HAP-1 (cell line): ENCODE measurements at places on chromosomes 5 and 9.

- no peak for DNase-seq
These were observed 62.8 kb upstream of the FCN1 start for GRCh38 chr9:134980516-134980915.

DNA sequence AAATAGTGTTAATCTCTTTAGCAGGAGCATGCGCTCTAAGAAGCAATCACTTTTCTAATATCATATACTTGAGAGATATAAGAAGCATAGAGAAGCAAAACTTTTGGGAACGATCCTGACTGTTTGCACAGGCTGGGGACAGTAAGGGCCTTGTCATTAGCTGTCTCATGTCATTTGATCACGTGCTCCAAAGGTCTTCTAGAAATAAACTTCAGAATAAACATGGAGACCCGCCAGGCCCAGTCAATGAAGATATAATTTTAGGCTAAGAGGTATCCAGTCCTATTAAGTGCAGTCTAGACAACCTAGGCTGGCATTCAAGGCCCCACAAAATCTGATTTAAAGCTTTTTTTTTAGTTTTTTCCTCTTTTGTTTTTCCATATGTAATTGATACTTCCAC is 111.0 kb upstream of the APC start:
- no peak for DNase-seq

DNA sequence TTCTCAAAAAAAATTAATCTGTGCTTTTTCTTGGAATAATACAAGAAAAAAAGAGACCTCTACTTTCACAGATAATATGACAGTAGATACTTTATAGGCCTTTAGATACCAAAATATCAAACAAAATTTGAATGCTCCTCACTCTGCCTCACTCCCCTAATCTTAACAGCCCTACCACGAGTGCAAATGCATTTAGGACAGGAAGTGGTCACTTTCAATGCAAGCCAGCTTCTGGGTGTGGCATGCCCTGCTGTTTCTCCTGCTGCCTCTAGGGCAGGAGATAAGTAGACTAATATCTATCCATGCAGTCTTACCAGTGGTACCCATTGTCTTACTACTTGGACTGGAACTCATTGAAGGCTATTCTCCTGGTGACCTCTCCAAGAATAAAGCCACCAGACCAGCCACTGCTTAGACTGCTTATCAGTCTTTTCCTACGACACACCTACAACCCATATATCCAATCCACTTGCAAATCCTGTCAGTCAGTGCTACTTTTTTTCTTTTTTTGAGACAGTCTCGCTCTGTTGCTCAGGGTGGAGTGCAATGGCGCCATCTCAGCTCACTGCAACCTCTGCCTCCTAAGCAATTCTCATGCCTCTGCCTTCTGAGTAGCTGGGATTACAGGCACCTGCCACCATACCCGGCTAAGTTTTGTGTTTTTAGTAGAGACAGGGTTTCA is 23.0 kb downstream of the FRRS1L start:
- DNase-seq, result peak; percentile 23

DNA sequence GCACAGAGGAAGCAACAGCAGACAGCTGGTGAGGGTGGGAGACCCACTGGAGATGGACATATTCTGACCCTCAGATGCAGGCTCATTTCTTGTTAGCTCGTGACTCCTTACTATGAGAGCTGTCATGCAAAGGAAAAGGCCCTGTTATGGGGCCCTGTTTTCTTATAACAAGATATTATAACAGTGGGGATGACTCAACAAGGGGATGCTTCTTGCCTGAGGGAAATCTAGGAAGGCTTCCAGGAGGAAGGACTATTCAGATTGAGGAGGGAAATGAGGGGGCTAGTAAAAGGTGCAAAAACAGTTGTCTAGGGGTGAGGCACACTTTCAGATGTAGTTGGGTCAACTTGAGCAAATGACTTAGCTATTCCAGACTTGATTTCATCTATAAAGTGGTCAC is 83.0 kb downstream of the DAB2IP start:
- DNase-seq, result no peak

- no peak for DNase-seq
These were observed 22.8 kb upstream of the ELL2 start for GRCh38 chr5:95984287-95984938.

- peak; percentile 65 for DNase-seq
These were observed 1.1 kb downstream of the PRR7 start for GRCh38 chr5:177447611-177448243.

GRCh38 chr9:94627287-94627686 is 12.0 kb downstream of the FBP1 start:
- DNase-seq, result no peak

DNA sequence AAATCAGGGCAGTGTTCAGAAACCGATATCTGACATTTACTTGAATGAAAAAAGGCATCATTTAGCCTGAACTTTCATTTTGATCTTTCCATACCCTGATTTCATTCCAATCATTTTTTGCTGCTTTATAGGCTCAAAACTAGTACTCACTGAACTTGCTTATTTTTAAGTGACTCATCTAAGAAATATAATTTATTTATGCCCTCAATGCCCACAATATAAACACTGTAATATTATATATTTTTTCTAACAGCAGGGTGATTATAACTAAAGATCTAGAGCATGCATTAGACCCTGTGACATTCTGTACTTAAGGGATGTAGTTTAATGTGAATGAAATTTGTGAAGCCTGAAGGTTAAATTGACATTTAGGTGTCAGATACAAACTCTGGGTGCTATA is 446.1 kb upstream of the CDH10 start:
- no peak for DNase-seq

DNA sequence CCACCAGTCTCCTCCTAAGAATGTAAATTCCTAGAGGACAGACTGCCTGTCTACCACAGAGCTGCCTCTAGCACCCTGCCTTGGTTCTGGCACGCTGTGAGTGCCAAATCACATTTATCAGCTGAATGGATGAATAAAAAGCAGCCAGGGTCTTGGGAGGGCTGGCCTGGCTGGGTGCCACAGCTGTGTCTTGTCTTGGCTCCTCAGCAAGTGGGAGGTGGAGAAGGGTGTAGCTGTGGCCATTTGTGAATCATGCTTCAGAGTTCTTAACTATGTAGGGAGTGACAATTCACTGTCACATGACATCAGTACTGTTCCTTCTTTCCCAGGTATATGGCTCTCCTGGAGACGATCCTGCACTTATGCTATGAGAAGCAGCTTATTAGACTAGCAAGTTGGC is 70.6 kb downstream of the DCP2 start:
- no peak for DNase-seq

GRCh38 chr9:78982849-78983248 is 588.9 kb upstream of the TLE4 start:
- DNase-seq, result no peak

- no peak for DNase-seq
These were observed 684.0 kb upstream of the ACO1 start for GRCh38 chr9:31700252-31701045.

- no peak for DNase-seq
These were observed 24.9 kb upstream of the FIBCD1 start for GRCh38 chr9:130963916-130964315.

GRCh38 chr9:136370687-136371532 is 2.6 kb downstream of the CARD9 start:
- no peak for DNase-seq

DNA sequence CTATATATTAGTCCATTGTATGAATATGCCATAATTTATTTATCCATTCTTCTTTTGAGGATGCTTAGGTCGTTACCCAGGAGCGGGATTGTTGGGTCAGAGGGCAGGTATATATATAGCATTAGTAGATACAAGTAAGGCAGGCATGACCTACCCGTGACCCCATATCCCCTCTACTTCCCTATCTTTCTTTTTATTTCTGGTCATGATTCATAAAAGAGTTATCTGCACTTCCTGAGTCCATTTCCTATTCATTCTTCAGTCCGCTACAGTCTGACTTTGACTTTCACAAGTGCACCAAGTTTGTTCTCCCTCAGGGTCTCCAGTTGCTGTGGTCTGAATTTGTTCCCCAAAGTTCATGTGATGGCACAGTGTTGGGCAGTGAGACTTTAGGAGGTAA is 6.9 kb downstream of the RHOBTB3 start:
- no peak for DNase-seq

DNA sequence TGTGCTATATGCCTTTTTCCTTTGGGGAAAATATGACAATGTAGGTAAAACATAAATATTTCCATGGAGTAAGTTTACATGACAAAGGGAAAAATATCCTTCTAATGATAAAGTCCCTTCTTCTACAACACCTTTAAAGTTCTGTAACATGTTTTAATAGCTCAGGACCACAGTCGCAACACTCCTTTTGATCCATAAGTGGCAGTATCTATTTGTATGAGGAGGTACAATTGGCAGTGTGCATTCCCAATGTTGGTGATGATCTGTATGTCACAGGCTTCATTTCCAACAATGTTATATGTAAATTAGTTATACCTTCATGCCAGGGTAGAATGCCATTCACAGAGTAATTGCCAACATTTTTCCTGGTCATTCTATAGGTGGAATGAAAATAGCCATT is 127.1 kb upstream of the CCNH start:
- DNase-seq, result no peak

DNA sequence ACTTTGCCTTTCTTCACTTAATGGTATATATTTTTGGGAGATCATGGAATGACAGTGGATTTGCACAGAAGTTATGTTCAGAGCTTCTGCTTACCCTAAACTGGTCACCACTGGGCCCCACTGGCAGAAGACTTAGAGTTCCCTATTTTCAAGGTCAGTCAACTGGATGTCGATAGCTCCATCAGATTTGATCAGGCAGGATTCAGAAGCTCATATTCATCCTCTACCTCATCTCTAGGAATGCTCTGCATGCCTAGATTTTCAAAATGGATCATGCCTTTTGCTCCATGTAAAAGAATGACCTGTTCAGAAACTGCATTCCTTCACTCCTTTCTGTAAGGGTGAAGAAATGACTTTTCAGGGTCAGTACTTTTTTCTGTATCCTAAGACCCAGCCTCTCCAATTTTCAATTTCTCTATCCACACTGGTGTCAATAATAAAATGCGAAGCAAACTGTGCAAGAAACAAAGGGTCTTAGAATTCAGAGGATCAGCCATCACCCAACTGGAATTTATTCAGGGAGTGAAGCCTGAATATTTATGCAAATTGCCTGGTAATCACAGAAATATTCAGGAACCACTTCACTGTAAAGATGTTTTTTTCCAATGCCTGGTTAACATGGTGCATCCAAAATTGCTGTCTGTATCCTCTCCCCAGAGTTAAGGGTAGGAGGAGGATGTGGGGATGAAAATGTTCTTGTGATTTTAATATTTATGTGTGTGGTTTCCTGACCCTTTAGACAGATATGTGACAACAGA is 125.4 kb downstream of the DOCK2 start:
- no peak for DNase-seq

DNA sequence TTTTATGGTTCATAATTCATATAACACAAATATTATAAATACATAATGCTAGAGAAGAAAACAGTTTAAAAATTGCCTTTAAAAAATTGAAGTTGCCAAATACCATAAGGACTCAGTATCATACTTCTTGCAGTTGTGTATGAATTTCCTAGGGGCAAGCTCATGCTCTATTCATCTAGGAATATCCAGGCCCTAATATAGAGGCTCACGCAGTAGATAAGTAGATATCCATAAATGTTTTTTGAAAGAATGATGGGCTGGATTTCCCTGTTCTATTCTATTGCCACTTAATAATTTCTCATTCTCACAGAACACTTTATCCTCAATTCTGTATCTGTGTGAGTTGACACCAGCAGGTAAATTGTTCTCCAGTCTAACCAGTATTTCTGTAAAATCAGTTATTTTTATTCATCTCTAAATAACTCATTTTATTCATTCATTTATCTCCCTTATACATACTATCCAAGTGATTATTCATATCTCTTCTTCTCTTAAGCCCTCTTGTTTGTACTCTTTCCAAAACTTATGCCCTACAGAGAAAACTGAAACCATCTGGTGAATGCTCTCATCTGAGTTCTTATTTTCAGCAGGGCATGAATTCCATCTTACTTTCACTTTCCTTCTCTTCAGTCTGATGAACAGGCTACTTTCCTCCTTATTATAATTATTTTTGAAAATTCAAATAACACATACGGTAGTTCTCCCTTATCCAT is 97.1 kb downstream of the SLC44A1 start:
- DNase-seq, result no peak

DNA sequence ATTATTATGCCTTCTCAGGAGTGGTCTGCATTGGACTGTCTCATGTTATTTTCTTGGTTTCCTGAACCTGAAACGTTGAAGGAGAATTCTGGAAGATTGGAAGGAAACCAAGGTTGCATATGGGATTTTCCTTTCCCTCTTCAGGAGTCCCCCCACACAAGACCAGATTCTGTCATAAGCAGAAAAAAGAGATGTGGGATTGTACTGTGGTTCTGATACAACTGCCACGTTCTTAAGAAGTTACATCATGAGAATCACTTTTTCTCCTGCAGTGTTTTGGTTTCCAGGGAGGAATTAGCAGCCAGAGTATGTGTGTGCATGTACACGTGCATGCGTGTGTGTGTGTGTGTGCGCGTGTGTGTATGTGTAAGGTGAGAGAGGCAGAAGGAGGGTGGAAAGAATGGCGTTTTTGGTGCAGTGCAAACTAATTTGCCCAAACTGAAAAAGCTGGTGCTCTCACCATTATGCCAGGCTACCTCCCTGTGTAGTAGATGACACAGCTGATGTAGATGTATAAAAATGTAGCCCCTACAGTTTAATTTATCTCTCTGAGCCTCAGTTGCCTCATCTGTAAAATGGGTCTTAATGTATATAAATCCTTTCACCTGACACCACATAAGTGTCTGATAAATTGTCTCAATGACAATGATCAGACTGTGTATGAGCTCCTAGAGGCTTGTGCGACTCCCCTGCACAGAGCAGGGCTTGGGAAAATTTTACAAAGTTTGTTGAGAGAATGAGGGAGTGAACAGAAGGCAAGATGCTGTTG is 38.6 kb downstream of the RALGPS1 start:
- DNase-seq, result no peak

- peak; percentile 62 for DNase-seq
These were observed at the start of gene GRIN1 for GRCh38 chr9:137138722-137139467. GRIN1 (plus strand) TSS chr9:137139154; CDS start chr9:137139487, 333 bp downstream.

GRCh38 chr5:159486836-159487235 is 156.5 kb upstream of the IL12B start:
- no peak for DNase-seq

DNA sequence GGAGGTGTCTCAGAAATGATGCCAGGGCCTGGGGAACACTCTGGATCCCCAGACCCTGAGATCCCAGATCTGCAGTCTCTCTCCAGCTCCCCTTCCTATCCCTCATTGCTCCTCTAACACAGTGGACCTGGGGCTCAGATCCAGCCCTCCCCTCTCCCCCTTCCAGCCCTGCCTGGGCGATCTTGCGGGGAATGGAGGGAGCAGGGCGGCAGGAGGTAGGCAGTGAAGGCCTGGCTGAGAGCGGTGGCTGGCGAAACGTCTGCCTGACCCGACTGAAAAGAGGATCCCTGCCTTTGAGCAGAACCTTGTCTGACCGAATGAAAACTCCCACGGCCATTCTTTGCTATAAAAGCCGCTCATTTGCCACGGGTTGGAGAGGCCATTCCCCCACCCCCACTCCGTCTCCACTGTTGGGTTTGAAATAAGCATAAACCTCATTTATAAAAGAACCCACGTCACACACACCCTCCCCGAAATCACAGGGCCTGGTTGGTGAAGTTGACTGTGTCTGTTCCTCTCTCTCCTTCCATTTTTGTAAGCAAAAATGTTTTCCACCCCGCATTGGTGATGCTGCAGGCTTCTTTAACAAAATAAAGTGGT is 8.8 kb downstream of the MSX2 start:
- DNase-seq, result no peak

- DNase-seq, result no peak
These were observed 47.8 kb downstream of the RETREG1 start for GRCh38 chr5:16568875-16569580.

GRCh38 chr9:109010746-109011145 is 2.6 kb downstream of the CTNNAL1 start:
- DNase-seq, result no peak

- DNase-seq, result peak; percentile 51
These were observed 30.2 kb downstream of the MAML1 start for GRCh38 chr5:179762781-179763176.
